ENCODE measurements at places on chromosomes 12 and 14.

GRCh38 chr12:104769144-104769561, 188.9 kb downstream of the SLC41A2 start:
- no peak for DNase-seq

DNA sequence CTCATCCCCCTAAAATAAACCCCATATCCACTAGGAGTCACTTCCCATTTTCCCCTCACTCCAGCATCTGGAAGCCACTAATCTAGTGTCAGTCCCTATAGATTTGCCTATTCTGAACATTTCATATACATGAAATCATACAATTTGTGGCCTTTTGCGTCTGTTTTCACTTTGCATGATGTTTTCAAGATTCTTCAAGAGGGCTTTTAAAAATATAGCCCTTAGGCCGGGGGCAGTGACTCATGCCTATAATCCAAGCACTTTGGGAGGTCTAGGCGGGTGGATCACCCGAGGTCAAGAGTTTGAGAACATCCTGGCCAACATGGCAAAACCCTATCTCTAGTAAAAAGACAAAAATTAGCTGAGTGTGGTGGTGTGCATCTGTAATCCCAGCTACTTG, 104.7 kb downstream of the VEZT start:
- no peak for DNase-seq

DNA sequence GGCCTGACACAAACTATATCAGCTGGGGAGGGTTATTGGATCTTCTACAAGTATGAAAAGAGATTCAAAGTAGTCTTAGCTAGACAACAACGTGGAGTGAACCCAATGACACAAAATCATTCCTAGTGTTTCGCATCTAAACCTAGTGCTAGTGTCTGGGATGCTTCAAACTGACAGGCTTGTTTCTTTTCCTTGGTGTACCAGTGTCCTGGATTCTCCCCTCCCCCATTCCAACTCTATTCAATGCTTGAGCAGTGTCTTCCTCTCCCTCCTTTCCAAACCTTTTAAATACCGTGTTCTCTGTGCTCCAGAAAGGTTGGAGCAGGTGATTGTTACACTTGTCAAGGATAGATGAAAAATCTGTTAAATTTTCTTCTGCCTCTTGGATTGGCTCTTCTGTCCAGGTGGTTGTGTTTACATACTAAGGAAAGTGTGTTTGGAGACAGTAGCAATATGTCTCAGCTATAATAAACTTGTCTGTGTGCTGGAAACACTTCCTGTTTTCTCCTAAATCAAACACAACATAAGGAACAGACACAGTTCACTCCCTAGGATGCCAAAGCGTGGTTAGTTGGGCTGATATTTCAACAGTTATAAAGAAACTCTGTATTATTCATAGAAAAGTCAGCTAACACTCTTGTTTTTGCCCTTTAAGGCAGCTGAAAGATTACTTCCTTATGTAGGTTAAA, 14.4 kb upstream of the GUCY2C start:
- DNase-seq: no peak

- DNase-seq: no peak
Measured at GRCh38 chr14:25118671-25119070, 68.7 kb upstream of the STXBP6 start.

DNA sequence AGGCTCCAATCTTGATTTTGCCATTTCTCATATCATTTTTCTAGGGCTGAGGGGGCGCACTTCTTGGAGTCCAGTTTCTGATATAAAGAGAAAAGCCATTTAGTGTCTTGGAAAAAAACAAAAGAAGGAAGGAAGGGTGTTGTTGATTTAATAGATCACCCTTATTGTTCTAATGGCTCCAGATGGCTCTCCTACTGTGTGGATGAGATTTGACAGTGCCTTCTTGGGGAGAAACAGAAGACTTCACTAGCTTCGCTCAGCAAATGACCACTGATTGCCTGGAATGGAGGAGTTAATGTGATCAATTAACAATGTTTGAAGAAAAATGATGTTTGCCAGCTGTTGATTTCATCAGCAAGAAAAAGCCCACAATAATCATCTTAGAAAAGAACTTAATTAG, 216.2 kb downstream of the APAF1 start:
- DNase-seq: no peak

GRCh38 chr12:102874819-102875218, 42.2 kb downstream of the PAH start:
- DNase-seq: no peak

DNA sequence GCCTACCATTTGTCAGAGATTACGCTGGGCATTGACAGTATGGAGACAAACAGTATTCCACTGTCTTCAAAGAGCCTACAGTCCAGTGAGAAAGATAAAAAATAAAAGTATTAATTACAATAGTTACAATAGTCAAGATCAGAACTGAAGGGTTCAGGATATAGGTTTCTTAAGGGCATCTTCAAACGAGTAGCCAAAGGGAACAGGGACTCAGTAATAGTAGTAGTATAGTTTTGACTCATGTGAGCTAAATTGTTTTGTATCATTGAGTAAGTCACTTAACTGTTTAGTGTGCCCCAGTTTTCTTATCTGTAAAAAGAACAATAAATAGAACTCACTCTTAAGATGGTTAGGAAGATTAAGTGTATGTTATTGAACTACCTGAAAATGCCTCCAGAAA, 123.6 kb downstream of the METTL25 start:
- DNase-seq: no peak

- no peak for DNase-seq
Measured at GRCh38 chr14:84864548-84865271, 665.2 kb upstream of the FLRT2 start.

- no peak for DNase-seq
Measured at GRCh38 chr12:62814243-62814642, 120.7 kb downstream of the PPM1H start.

DNA sequence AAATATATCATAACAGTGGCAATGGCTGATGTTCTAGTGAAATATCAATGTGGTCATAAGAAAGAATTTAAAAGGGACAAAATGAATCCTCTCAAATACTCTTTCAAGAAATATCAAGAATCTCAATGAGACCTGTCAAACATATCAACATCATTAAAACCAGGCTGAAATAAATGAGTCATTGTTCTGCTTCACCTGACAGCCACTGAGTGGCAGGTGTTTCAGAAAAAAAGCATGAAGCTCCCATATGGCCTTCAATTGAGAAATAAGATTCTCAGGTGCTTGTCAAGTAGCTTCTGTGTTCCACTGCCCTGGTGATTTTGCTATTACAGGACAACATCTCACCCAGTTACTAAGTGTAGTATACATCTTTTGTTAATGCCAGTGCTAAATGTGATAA, 21.5 kb downstream of the ANAPC5 start:
- DNase-seq: no peak

DNA sequence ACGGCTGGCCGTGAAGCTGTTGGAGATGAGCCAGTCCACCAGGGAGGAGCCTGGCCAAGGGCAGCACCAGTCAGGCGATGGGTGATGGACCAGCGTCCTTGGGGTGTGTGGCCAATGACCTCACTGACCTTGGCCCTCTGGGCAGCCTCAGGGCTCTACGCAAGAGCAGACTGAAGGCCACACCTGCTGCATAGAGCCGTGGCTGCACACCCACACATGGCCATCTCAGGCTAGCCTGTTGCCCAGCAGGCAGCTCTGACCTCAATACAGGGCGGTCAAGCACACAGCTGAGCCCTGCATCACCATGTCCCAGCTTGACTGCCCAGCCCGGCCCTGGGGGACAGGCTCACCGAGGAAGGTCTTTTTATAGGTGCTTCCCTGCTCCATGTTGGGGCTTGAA, 19.2 kb downstream of the PLEK2 start:
- DNase-seq: no peak

DNA sequence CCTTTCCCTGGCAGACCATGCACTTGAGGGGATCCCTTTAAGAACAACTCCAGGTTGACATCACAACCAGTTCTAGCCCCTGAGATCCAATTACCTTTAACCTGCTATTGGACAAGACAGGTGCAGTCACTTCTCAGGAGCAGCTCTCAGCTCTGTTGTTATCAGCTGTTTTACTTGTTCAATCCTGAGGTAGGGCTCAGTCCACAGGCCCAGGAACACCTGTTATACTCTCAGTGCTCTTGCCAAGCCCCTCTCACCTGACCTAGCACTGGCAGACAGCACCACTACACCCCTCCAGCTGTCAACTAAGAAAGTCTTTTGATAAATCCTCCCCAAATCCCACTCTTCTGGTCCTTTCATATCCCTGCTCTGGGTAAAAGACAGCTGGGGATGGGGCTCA, 163.9 kb upstream of the TMTC2 start:
- no peak for DNase-seq

GRCh38 chr14:89773151-89773550, 181.4 kb downstream of the EFCAB11 start:
- DNase-seq: no peak

- no peak for DNase-seq
Measured at GRCh38 chr12:110581931-110582275, 1.2 kb downstream of the PPTC7 start.

GRCh38 chr12:98896938-98897337, 251.8 kb downstream of the APAF1 start:
- no peak for DNase-seq

- DNase-seq: no peak
Measured at GRCh38 chr12:38886064-38886463, 19.3 kb downstream of the CPNE8 start.

DNA sequence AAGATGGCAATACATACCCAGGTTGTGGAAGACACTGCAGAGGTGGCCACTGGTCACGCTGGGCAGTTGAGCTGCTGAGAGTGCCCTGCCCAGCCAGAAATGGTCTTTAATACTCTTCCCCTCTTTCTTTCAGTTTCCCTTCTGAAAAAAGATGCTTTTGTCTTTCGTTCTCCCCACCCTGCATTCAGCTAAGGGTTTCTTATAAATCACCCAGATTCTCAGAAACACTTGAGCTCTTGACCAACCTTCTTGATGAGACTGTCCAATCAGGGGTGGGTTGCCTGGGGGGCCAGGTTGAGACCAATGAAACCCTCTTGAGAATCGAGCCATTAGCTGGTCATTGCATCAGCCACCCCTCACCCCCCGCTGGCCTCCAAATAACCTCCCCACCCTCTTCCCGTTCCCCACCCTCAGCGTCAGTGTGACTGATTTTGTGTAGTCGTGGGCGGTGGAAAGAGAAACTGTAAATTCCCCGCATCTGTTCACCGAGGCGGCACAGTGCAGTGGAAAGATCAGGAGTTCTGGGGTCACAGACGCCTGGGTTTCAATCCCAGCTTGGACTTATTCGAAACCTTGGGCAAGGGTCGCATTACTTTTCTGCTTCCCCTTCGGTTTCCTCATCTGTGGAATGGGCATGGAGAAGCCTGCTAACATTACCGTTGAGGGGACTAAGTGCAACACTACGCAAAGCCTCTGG, 52.3 kb downstream of the SLC25A47 start:
- DNase-seq: no peak

- no peak for DNase-seq
Measured at GRCh38 chr12:6218347-6218925, 18.2 kb downstream of the CD9 start.

DNA sequence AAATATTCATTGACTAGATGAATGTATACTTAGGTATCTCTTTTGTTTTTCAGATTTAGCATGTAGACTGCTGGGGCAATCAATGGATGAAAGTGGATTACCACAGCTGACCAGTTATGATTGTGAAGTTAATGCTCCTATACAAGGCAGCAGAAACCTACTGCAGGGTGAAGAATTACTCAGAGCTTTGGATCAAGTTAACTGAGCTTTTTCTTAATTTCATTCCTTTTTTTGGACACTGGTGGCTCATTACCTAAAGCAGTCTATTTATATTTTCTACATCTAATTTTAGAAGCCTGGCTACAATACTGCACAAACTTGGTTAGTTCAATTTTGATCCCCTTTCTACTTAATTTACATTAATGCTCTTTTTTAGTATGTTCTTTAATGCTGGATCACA, 15.3 kb upstream of the SNAPC1 start:
- no peak for DNase-seq

DNA sequence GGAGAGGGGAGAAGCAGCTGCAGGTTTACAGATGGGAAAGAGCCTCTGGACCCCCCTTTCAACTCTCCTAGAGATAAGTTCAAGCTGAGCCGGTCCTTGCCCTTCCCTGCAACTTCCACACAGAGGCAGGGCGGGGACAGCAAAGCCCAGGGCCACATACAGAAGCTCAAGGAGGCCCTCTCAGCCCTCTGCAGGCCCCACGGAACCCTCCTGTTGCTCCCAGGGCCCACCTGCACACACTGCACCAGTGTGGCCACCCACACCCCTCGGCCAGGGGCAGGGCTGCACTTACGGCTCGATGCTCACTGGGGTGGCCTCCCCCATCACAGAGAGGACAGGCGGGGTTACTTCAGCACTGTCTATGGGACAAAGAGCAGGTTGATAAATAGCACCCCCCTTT, 13.0 kb upstream of the PNMA1 start:
- DNase-seq: no peak

DNA sequence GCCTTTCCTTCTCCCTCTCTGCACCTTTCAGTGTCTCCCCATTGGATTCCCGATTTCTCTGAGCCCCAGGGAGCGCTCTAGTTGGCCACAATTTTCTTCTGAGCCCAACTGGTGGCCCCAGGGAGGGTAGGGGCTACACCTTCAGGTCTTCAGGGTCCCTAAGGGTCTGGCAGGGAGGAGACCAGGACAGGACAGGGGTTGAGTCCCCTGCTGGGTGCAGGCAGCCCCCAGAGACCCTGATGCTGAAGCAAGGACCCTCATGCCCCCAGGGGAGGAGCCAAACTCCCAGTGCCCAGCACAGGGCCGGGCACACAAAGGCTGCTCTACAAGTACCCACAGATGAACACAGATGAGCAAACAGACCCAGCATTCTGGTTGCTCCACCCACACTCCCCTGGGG, 12.7 kb downstream of the FOXN4 start:
- no peak for DNase-seq

DNA sequence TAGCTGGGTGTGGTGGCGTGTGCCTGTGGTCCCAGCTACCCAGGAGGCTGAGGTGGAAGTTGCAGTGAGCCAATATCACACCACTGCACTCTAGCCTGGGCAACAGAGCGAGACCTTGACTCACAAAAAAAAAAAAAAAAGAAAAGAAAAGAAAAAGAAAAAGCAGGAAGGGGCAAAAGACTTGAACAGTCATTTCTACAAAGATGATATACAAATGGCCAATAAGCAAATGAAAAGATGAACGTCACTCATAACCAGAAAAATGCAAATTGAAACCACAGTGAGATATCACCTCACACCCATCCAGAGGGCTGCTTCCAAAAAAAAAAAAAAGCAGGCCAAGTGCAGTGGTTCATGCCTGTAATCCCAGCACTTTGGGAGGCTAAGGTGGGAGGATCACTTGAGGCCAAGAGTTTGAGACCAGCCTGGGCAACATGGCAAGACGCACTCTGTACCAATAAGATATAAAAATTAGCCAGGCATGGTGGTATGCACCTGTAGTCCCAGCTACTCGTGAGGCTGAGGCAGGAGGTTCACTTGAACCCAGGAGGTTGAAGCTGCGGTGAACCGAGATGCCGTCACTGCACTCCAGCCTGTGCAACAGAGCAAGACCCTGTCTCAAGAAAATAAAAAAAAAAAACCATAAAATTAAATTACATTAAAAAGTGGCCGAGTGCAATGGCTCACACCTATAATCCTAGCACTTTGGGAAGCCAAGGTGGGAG, 20.5 kb downstream of the UBC start:
- no peak for DNase-seq

GRCh38 chr12:64522316-64522715, 70.4 kb downstream of the TBK1 start:
- no peak for DNase-seq

All from anterior cingulate cortex (tissue), 58 donors.